Activated CD4-positive, alpha-beta T cell treated with anti-CD3 and anti-CD28 coated beads, Interleukin-2, amount 10 ng/mL, durations not matched to agents 24 days and 14 days (primary cell): ENCODE measurements at places on chromosomes 6 and 20.

- DNase-seq: no peak
These were observed 98.0 kb upstream of the CITED2 start for GRCh38 chr6:139472351-139473015.

DNA sequence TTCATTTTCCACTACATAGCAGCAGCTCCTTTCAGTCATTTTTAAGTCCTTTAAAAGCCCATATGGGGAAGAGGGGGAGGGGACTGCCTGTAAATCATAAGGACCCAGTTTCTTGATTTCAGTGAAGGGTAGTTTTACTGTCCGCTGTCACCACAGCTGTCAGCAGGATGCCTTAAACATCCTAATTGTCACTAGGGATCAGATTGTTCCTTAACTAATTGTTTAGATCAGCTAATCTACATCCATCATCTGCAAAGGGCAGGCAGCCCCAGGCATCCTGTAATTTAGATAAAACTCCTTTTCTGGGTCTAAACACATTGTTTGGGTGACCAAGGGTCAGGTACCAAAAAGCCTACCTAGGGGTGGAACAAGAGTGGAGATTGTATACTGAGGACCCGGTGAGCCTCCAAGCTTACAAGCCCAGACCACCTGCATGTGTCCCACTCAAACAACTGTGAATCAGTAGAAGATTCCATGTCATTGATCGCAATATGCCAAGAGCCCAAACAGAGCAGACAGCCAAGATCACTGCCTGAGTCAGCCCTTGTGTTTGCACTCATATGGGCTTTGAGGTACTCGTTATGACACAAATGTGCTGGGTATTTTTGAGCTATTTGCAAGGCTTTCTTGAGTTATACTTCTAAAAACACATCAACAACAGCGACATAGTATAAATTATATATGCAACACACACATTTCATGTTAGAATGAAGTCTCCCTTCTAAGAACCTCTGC lies 198.7 kb upstream of the CEP162 start:
- no peak for DNase-seq

DNA sequence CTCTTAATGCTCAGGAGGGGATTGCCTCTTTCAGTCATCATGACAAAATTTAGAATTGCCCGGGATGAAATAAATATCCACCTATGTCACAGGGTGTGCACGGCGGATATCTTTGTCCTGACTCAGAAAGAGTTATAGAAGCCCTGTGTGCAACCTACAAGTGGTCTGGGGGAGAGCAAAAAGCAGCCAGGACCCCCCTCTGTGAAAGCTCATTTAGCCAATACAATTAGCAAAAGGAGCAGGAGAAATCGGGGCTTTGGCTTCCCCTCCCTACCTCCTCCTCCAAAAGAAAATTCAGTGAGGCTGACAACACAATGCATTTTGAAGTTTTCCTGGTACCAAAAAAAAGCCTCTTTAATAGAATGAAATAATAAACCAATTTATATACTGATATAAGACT lies 21.8 kb downstream of the FOXA2 start:
- DNase-seq: no peak

DNA sequence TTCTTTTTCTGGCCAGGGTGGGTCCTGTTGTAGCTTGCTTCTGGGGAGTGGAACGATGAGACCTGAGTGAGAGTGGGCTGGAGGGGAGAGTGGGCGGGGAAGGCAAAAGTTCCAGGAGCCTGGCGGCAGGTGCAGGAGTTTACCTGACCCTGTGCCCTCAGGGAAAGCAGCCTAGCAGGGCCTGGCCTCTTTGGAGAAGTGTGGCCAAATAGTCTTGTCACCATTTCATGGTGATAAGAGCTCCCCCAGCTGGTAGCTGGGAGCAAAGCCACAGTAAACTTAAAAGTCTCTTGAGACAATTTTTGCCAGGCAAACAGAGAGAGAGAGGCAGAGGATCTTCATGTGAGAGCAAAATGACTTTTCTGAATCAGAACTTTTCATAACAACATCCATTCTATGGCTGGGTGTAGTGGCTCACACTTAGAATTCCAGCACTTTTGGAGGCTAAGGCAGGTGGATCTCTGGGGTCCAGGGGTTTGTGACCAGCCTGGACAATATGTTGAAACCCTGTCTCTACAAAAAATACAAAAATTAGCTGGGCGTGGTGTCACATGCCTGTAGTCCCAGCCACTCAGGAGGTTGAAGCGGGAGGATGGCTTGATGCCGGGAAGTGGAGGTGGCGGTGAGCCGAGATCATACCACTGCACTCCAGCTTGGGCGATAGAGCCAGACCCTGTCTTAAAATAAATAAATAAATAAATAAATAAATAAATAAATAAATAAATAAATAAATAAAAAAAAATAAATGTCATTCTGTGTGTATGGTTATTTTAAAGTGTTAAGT lies 161.8 kb upstream of the SCGN start:
- peak; percentile 91 for DNase-seq

GRCh38 chr6:135037541-135037940 lies 17.1 kb downstream of the HBS1L start:
- no peak for DNase-seq
